ENCODE measurements at places on chromosomes 16 and 17.
A peak's percentile ranks its signal among the peaks of the same experiment; 100 is the strongest.

DNA sequence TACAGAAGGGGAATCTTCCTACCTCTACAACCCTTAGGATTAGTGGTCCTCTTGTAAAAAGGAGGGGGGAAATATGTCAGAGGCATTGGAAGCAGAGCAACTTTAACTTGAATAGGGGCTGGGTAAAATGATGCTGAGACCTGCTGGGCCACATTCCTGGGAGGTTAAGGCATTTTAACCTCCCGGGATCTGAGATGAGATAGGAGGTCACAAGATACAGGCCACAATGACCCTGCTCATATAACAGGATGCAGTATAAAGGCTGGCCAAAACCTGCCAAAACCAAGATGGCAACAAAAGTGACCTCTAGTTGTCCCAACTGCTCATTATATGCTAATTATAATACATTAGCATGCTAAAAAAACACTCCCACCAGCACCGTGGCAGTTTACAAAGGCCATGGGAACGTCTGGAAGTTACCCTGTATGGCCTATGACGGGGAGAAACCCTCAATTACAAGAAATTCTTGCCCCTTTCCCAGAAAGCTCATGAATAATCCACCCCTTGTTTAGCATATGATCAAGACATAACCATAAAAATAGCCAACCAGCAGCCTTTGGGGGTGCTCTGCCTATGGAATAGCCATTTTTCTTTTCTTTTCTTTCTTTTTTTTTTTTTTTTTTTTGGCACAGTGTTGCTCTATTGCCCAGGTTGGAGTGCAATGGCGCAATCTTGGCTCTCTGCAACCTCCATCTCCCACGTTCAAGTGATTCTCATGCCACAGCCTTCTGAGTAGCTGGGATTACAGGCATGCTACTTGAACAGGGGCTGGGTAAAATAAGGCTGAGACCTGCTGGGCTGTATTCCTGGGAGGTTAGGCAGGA is 6.2 kb upstream of the C1QTNF1 start:
- DNase-seq = no peak

- DNase-seq = peak; percentile 67
Observed at GRCh38 chr17:66383333-66383732, 80.9 kb downstream of the PRKCA start.

GRCh38 chr16:77273815-77274214 is 74.6 kb downstream of the SYCE1L start:
- DNase-seq = no peak

- DNase-seq = no peak
Observed at GRCh38 chr17:3647769-3648555, 11.4 kb downstream of the CTNS start.

DNA sequence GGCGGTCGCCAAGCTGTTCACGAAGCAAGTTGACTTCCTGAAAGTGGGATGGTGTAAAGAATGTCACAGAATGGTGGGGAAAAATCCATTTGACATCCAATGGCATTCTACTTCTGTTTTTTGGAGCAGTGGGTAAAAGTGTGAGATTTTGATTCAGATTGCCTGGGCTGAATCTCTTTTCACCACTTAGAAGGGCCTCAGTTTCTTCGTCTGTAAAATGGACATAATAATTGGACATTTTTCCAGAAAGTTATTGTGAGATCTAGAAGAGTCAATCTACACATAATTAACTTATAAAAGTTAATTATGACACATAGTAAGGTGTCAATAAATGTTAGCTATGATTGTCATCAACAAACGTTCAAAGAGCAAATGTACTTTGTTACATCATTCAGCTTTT is 3.0 kb downstream of the KRT40 start:
- DNase-seq = no peak

- peak; percentile 88 for DNase-seq
Observed at GRCh38 chr17:77476931-77477805, 336.4 kb downstream of the SEC14L1 start.

- no peak for DNase-seq
Observed at GRCh38 chr16:63426275-63426870, 1390.1 kb upstream of the CDH8 start.

GRCh38 chr17:32116937-32117336 is 25.4 kb upstream of the RHOT1 start:
- DNase-seq = no peak

DNA sequence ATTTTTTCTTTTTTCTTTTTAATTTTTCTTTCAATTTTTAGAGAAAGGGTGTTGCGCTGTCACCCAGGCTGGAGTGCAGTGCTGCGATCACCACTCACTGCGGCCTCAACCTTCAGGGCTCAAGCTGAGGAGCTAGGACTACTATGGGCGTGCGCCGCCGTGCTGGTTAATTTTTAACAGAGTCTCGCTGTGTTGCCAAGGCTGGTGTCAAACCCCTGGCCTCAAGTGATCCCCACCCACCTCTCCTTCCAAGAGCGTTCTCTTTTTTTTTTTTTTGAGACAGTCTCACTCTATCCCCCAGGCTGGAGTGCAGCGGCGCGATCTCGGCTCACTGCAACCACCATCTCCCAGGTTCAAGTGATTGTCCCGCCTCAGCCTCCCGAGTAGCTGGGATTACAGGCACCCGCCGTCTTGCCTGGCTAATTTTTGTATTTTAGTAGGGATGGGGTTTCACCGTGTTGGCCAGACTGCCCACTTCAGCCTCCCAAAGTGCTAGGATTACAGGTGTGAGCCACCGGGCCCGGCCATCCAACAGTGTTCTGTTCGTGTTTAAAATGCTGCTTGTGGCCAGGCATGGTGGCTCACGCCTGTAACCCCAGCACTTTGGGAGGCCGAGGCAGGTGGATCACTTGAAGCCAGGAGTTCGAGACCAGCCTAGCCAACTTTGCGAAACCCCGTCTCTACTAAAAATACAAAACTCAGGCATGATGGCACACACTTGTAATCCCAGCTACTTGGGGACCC is 14.5 kb upstream of the RPL13 start:
- DNase-seq = no peak

DNA sequence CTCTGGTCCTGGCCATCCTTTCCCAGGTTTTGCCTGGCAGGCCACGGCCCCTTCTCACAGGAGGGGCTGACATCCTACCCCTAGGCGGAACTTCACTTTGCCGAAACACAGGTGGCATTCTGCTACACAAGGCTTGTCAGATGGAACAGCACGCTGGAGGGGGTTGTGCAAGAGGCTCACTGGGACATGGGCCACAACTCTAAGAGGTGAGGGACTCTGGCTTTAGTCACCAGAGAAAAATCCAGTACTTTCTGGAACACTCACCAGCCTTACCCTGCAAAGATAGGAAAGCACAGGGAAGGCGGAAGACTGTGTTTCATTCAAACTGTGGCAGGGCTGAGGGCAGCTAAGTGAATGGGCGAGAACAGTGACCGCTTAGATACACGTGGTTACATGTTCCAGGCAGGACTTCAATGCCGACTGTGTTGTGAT is 18.3 kb downstream of the CDC42EP4 start:
- DNase-seq = no peak

DNA sequence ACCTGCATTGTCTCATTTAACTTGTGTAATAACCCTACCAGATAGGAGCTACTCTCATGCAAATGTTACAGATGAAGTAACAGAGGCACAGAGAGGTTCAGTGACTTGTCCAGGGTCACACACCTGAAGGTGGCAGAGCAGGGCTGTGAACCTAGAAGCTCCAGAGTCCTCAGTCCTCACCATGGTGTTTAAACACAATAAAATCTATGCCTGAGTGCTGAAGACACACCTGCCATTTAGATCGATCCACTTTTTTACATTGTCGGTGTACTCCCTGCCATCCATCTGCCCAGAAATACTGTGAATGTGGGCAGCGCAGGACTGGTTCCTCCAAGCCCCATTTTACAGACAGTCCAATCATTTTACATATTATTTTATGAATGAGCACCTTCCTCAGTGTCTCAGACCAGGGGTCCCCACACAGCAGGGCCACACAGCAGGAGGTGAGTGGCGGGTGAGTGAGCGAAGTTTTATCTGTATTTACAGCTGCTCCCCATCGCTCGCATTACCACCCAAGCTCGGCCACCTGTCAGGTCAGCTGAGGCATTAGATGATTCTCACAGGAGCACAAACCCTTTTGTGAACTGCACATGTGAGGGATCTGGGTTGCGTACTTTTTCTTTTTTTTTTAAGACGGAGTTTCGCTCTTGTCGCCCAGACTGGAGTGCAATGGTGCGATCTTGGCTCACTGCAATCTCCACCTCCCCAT is 5.6 kb downstream of the IL4R start:
- DNase-seq = no peak

All from non-pigmented ciliary epithelial cell (primary cell).